Globus pallidus (tissue), 1 donor: ENCODE measurements at places on chromosomes 6 and 20.

DNA sequence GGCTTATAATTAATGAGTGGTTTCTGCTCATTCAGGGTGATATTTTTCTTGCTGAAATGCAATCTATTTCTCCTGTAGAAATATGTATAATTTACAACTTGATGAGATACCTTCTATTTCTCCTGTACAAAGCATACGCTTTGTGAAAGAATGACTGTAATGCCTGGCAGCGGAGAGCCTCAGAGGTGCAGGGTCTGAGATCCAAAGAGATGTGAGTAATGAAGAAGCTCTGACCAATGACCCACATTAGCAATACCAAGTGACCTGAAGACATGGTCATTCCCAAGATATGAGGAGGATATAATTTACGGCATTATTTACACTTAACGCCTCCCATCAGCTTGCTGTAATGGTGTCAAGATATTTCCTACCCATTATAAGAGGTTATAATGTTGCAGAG, 98.4 kb upstream of the RAB32 start:
- no peak for DNase-seq

GRCh38 chr20:41526327-41526726, 91.8 kb downstream of the CHD6 start:
- no peak for DNase-seq

DNA sequence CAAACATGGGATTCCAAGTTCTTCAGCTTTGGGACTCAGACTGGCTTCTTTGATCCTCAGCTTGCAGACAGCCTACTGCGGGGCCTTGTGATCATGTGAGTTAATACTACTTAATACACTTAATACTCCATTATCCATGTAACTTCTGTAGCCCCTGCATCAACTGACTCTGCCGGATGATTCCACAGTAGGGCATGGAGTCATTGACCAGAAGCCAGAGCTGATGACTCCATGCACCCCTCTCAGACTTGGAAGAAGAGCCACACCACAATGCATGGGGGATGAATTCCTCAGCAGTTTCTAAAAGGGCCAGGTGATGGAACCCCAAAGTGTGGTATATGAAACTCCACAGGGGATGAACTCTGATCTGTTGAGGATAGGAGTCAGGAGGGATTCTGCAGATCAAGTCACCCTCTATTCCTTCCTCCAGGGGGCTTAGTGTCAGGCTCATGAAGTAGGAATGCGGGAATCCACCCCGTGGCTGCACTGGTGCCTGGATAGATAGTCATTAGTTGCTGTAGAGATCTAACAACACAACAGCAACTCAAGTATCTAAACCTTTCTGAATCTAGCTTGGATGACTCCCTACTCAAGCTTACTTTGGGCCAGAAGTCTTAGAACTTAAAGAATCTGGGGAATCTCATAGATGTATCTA, 70.2 kb downstream of the GPR6 start:
- no peak for DNase-seq

- no peak for DNase-seq
Observed at GRCh38 chr6:16623731-16624130, 137.5 kb downstream of the ATXN1 start.

GRCh38 chr20:23162887-23163286, 76.8 kb upstream of the CD93 start:
- DNase-seq: no peak

DNA sequence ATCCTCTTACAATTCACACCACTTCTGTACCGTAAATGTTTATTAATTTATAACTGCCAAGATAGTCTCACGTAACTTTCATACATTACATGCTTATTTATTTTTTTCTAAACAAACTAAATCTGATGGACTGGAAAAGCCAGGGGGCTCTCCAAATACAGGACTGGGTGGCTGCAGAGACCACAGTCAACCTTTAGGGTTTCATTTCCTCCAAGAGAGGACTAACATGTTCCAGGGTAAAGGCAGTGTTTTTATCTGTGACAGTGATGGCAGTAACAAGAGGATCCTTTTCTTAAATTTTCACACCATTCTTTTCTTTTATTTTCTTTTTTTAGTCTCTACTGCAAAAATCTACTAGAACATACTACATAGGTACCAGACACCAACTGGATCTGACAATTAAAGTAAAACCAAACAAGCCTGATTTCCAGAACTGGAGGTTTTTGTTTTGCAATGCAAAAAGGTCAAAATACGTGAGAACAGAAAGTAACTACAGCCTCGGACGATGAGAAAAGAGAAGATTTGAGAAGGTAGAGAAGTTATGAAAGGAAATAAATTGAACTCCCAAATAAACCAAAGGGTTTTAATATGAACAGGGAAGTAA, 1.2 kb downstream of the LMBRD1 start:
- DNase-seq: peak; percentile 33

- peak; percentile 46 for DNase-seq
Observed at GRCh38 chr6:32943864-32944649, 3.2 kb upstream of the HLA-DMB start.

DNA sequence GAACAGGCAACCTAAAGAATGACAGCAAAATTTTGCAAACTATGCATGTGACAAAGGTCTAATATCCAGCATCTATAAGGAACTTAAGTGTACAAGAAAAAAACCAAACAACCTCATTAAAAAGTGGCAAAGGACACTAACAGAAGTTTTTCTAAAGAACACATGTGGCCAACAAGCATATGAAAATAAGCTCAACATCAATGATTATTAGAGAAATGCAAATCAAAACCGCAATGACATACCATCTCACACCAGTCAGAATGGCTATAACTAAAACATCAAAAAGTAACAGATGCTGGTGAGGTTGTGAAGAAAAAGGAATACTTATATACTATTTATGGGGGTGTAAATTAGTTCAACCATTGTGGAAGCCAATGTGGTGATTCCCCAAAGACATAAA, 5.5 kb downstream of the RFPL4B start:
- DNase-seq: no peak

DNA sequence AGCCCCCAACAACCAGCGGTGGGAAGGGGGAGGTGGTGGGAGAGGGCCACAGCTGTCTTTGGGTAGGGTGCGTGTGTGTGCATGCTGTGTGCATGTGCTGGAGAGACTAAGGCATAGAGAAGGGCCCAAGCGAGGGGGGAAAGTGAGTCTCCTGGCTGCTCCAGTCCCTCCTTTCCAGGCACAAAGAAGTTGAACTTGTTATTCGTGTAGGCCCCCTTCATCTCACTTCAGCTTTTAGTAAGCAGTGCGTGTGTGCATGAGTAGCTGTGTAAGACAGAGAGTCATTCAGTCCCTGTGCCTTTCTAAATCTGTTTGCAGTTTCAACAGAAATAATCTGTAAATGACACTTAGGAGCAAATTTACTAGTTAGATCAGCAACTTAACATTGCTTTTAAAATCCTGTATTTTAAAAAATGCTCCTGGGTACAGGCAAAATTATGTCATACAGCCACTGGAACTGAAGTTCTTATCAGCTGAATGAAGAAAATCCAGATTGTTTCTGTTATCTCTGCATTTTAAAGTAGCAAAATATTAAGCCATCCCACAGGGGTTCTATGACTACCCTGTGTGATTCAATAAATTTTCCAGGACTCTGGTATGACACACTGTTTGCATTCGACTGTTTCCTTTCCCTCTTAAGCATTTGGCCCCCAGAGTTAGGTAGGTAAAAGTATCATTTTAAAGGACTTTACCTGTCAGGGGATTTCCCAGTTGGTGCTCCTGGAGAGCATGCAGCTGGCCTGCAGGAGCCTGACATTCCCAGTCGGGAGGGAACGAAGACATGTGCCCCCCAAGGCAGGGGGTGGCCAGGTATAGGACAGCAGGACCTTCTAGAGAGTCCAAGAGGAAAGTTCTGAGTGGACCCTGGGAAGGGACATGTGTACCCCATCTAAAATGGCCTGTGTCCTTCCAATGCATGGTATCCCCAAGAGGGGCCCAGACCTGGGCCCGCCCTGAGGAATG, 39.0 kb downstream of the MTRES1 start:
- DNase-seq: no peak

DNA sequence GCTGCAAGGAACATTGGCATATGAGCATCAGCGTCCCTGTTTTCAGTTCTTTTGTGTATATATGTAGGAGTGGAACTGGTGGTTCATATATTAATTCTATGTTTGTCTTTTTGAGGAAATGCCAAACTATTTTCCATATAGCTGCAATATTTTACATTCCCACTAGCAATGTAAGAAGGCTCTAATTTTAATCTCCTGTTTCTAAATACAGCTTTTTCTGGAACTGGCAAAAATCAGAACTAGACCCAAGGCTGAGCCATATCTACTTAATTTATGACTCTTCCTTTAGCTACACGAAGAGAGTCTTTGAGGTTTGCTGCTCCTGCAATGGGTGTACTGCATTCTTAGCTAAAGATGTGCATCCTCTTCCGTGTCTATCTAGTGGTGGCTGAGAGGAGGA, 50.5 kb upstream of the SLC17A4 start:
- DNase-seq: no peak

DNA sequence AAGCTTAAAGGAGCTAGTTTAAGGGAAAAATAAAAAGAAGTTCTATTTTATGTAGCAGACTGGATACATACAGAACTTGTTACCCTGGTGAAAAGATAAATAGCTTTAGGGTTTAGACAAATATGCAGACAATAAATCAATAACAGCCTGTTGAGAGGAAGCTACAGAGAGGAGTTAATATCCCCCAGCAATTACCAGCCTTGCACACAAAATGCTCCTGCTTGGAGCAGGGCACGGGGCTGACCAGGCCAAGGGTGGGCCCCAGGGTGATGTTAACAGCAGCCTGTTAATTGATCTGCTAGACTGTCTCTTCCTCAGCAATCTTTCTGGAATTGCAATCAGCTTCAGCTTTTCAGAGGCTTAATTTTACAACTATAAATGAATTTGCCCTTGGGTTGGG, 125.1 kb upstream of the SOX4 start:
- no peak for DNase-seq

GRCh38 chr6:143158113-143158581, 97.5 kb downstream of the AIG1 start:
- DNase-seq: no peak

- DNase-seq: no peak
Observed at GRCh38 chr6:37418722-37419121, 14.3 kb upstream of the CMTR1 start.

- DNase-seq: no peak
Observed at GRCh38 chr6:35508027-35508426, 4.7 kb downstream of the TULP1 start.

GRCh38 chr6:27889628-27890444, 22.4 kb downstream of the OR2B2 start:
- no peak for DNase-seq

- no peak for DNase-seq
Observed at GRCh38 chr6:25623879-25624278, 28.1 kb upstream of the SCGN start.

GRCh38 chr20:2820084-2820895, 4.1 kb downstream of the TMEM239 start:
- DNase-seq: no peak

DNA sequence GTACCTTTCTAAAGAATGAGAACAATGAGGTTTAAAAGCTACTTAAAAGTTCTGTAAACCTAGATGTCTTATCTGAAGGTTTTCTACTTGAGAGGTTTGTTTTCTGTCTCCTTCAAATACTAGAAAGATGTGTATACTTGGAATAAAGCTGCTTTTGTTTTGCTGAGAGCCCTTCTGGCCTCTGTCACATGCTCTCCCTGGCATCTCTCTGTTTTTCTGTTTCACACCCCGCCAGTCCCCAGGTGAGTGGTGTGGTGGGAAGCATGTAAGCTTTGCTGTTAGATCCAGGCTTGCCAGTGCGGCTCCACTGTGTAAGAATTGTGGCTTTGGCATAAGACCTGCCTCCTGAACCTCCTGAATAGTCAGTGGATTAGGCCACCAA, 56.8 kb downstream of the SNX9 start:
- DNase-seq: peak; percentile 87

GRCh38 chr6:129111346-129111745, 228.4 kb downstream of the LAMA2 start:
- no peak for DNase-seq

DNA sequence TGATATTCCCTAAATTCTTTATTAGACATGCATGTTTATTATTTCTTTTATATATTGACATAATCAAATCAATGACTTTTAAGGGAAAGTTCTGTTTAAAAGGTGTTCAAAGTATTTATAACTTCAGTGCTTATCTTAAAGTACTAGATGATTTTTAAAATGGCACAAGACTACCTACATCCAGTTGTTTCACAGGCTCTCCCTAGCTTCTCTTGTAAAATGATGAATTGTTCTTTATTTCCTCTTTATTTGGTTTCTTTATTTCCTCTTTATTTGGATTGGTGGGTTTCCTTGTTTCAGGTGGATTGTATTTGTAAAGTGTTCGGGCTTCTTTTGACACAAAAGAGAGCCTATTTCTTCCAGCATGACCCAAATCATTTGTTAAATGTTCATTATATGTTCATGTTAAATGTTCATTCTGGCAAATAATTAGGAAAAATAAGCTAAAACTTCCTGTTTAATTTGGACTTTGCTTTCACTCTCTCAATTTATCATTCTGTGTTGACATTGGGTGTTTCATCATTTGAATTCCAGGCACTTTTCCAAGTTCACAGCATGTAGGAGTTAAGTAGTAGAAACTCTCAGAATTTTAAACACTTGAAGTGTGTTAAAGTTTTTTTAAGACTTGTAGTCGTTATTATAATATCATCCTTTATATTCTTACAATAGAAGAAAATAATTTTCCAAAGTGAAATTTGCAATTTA, 24.6 kb downstream of the MLIP start:
- DNase-seq: no peak

- no peak for DNase-seq
Observed at GRCh38 chr6:157541618-157542413, 160.8 kb downstream of the ZDHHC14 start.
